ELR (cell line): ENCODE measurements at places on chromosomes 7 and 10.
A peak's percentile ranks its signal among the peaks of the same experiment; 100 is the strongest.

DNA sequence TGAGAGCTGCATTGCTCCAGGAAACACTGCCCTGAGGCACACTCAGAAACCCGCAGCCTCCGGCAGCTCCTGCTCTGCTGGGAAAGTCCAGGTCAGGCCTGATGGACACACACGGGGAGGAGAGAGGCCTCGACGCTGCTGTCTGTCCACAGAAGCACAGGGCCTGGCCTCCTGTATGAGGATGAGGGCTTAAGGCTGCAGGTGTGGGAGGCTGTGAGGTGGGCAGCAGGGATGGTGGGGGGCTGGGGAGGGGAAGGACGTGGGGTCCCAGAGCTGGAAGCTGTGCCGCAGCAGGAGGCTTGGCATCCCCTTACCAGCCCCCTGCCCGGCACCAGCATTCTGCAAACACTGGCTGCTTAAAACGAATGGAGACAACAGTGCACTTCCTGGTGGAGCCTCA lies 186.2 kb downstream of the DNAJB6 start:
- DNase-seq = no peak

- DNase-seq = peak; percentile 61
Observed at GRCh38 chr7:142711746-142712616, 37.3 kb upstream of the PRSS1 start.

GRCh38 chr7:46512891-46513413 lies 591.9 kb upstream of the IGFBP3 start:
- no peak for DNase-seq

- no peak for DNase-seq
Observed at GRCh38 chr7:99465421-99465768, 572 bp downstream of the ATP5MF start.

DNA sequence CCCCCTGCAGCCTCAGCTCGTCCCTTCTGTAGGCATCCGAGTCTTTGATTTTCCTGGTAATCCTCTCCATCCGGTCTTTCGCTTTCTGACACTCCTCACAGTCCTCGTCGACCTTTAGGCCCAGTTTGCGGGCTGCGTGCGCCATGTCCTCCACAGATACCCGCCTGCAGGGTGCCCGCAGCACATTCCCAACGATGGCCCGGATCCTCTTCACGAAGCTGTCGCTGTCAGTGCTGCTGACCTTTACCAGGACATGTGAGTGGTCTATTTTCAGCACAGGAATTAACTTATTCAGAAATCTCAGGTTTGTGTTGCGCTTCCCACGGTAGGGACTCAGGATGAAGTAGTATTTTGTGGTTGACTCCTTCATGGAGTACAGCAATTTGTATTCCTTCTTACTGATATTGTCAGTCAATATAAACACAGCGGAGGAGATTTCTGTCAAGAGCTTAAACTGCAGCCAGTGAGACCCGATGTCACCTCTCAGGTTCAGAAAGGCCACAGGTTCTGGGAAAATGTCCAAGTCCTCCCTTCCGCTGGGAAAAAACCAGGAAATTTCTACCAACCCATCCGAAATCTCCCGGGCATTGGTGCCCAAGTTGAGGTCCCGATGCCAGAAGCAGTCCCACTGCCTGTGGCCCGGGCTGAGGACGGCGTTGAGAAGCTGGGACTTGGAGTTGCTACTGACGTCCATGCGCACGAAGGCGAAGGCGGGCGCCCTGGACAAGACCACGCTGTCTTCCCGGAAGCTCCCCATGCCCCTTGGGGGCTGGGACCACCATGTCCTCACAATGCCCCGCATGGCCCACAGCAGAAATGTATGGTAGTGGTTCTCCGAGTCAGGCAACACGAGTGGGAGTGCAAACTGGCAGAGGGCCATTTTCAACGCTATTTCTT lies 8.9 kb upstream of the MRPS24 start:
- DNase-seq = no peak

DNA sequence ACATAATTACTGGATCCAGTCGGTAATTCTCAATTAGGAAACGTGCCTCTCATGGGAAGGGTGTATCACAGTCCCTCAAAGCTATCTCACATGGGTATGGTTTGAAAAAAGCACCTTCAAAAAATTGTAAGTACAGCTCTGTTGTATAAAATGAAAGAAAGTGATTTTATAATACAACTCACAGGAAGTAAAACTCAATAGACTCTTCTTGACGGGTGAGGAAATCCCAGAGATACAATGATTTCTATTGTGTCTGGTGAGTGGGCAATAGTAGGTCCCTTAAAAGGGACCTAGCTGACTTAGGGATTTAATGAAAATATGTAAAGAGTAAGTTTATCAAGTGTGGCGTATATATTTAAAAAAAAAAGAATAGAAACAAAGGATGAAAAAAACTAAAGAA lies 27.0 kb downstream of the TASOR2 start:
- no peak for DNase-seq

- peak; percentile 41 for DNase-seq
Observed at GRCh38 chr10:110171032-110171431, 36.4 kb upstream of the MXI1 start.

- peak; percentile 50 for DNase-seq
Observed at GRCh38 chr7:148944935-148945934, 61.1 kb upstream of the EZH2 start.

DNA sequence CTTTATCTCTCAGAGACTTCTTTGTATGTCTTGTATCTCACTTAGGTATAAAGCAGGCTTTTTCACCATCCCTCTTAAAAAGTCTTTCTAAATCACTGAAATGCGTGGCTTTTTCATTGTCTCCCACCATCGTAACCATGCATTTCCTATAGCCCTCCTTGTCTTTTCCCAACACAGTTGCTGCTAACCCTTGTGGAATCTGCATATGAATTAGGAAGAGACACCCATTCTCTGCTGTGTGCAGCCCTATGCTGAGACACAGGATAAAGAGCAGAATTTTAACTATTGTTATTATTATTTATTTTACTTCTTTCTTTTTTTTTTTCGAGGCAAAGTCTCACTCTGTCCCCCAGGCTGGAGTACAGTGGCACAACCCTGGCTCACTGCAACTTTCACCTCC lies 804.3 kb upstream of the COBL start:
- no peak for DNase-seq

GRCh38 chr7:138459413-138460175 lies 465 bp upstream of the TRIM24 start:
- DNase-seq = no peak

DNA sequence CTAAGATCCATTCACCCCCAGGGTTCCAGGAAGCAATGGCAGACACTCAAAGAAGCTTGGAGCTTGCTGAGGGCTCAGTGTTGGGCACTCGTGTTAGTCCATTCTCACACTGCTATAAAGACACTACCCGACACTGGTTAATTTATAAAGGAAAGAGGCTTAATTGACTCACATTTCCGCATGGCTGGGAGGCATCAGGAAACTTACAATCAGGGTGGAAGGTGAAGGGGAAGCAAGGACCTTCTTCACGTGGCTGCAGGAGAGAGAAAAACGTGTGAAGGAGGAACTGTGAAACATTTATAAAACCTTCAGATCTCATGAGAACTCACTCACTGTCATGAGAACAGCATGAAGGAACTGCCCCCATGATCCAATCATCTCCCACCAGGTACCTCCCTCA lies 44.7 kb upstream of the SMNDC1 start:
- no peak for DNase-seq

GRCh38 chr7:11069591-11069990 lies 95.9 kb downstream of the PHF14 start:
- DNase-seq = no peak

GRCh38 chr10:95035332-95036295 lies 33.7 kb downstream of the CYP2C8 start:
- DNase-seq = no peak

- no peak for DNase-seq
Observed at GRCh38 chr10:125848371-125848770, 25.0 kb downstream of the BCCIP start.

- peak; percentile 90 for DNase-seq
Observed at GRCh38 chr10:14573666-14574261, 200.9 kb downstream of the FAM107B start.

- no peak for DNase-seq
Observed at GRCh38 chr7:130154131-130154500, 51.1 kb downstream of the TMEM209 start.

GRCh38 chr10:105726149-105726548 lies 1085.1 kb downstream of the SORCS3 start:
- no peak for DNase-seq

- no peak for DNase-seq
Observed at GRCh38 chr7:132055336-132056120, 499.1 kb upstream of the PODXL start.

GRCh38 chr10:87913156-87913921 lies 49.9 kb downstream of the PTEN start:
- DNase-seq = no peak

GRCh38 chr10:71980181-71981014 lies 16.2 kb downstream of the CHST3 start:
- no peak for DNase-seq

GRCh38 chr10:44774676-44775401 lies 136.3 kb upstream of the TMEM72 start:
- DNase-seq = no peak

GRCh38 chr10:78859266-78859665 lies 209.5 kb upstream of the ZMIZ1 start:
- DNase-seq = no peak

DNA sequence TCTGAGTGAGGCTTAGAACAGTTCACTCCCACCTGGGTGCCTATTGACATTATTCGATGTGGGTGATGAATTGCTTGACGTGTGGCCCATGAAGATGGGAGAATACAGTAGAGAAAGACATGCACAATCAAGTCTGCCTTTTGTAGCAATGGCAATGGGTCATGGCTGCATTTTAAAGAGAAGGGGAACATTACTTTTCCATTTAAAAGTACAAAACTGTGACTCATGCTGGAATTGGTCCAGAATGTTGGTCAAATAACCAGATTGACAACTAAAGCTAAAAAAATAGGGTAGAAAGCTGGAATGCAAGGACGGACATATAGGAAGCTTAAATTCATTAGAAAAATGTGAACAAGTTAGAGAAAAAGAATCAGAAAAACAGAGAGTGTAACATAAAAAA lies 104.1 kb upstream of the SLC25A13 start:
- no peak for DNase-seq

- no peak for DNase-seq
Observed at GRCh38 chr10:34249634-34250033, 565.5 kb downstream of the PARD3 start.

GRCh38 chr7:128059143-128059988 lies 28.1 kb upstream of the LRRC4 start:
- no peak for DNase-seq

GRCh38 chr10:6200734-6201515 lies 1.8 kb upstream of the PFKFB3 start:
- DNase-seq = peak; percentile 56

DNA sequence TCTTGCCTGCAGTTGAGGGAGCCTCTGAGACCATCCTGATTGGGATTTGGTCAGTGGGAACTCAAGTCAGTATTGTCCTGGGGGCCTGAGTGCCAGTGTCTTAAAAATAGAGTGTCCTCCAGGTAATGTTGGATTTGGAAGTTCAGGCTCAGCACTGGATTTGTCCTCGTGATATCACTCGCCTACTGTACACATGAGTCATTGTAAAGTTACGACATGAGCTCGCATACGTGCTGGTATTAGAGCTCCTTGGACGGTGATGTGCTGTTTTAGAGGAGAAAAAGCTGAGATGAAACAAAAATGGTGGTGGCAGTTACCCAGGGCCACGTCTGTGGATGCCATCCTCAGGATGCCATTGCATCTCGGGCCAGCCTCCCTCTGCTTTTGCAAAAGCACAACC lies 78.2 kb downstream of the MGMT start:
- peak; percentile 59 for DNase-seq

GRCh38 chr7:120658516-120658915 lies 199.4 kb downstream of the TSPAN12 start:
- DNase-seq = no peak

DNA sequence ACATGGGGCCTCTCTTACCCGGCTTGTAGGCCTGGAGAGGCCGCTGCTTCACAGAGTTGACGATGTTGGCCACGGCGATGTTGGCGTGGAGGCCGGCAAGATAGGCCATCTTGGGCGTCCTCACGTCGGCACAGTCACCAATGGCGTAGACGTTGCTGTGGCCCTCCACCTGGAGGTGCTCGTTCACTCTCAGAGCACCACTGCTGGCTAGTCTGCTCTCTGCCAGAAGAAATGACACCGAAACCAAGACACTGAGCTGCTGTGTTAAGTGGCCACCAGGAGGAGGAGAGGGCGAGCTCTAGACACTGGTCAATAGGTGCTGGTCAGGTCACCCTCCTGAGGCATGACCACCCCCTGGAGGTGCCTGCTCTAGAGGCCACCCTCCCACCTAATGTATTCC lies 17.7 kb downstream of the AIFM2 start:
- DNase-seq = no peak

DNA sequence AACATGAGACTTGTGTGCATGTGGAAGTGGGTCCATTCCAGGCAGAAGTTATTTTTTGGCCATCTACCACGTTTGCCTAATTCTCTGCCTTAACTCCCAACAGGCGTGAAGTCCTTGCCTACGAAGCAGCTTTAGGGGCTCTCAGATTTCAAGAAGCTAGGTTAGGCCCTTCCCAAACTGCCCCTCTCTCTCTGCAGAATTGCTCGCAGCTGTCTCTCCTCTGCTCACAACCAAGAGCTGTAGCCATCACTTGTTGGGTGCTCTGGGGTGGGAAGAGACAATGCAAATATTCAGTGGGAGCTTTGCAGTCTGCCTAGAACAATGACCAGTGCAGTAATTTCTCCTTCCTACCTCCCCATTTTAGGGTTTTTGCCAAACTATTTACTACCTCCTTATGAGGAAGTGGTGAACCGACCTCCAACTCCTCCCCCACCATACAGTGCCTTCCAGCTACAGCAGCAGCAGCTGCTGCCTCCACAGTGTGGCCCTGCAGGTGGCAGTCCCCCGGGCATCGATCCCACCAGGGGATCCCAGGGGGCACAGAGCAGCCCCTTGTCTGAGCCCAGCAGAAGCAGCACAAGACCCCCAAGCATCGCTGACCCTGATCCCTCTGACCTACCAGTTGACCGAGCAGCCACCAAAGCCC lies 24.9 kb downstream of the CYP17A1 start:
- no peak for DNase-seq

- no peak for DNase-seq
Observed at GRCh38 chr7:107890493-107890961, 456 bp upstream of the DLD start.
